ENCODE measurements at places on chromosomes 7 and 10.

DNA sequence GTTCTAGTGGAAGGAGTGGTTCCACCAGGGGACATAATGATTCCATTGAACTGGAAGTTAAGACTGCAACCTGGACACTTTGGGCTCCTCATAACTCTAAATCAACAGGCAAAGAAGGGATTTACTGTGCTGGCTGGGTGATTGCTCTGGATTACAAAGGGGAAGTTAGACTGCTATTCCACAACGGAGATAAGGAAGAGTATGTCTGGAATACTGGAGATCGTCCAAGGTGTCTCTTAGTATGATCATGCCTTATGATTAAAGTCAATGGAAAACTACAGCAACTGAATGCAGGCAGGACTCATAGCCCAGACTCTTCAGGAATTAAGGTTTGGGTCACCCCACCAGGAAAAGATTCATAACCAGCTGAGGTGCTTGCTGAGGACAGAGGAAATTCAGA, 310.6 kb upstream of the MGMT start:
- DNase-seq: no peak

DNA sequence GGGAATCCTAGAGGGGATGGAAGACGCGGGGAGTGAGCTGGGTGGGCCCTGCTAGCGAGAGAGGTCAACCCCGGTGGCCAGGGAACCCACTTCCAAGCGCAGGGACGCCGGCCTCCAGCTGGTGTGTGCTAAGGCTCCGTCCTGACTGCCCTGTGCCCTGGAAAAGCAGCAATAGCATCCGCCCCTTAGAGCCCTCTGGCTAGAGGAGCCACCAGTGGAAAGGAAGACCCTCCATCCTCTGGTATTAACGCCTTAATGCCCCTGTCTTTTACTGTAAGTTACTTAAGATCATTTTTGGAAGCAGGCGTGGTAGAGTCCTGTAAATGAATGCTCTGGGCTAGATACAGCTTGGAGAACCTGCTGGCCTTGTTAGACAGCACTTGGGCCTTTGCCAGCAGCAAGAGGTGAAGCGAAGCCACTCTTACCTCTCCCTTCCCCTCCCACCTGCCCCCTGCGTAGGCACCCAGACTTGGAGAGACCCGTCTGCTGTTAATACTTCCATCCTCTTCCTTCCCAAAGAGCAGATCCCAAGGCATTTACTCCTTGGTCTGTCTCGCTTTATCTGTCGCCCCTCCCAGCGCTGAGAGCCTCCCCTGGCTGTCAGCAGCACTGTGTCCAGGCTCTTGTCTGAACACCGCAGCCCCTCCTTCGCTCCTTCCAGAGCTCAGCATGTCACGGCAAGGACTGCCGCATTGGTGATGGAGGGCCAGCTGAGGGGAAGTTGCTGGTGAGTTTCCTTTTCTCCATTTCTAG, 4.6 kb downstream of the REPIN1 start:
- DNase-seq: no peak

DNA sequence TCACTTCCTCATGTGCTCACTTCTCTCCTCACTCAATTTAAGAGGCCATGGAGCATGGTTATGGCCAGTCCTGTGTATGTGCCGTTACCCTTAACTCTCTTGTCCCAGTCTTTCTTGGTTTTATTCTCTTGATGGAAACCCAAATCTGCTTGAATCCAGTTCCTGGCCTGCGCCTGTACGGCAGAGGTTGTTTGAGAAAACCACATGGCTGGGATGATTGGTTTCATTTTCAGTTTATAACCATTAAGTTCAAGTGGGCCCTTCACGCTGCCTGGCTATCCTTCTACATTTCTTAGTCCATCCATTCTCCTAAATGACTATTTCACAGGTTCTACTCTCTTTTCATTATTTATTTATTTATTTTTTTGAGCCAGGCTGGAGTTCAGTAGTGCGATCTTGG, 1.6 kb upstream of the ZNF239 start:
- DNase-seq: no peak

GRCh38 chr7:152522571-152523067, 86.8 kb upstream of the KMT2C start:
- peak; percentile 94 for DNase-seq

DNA sequence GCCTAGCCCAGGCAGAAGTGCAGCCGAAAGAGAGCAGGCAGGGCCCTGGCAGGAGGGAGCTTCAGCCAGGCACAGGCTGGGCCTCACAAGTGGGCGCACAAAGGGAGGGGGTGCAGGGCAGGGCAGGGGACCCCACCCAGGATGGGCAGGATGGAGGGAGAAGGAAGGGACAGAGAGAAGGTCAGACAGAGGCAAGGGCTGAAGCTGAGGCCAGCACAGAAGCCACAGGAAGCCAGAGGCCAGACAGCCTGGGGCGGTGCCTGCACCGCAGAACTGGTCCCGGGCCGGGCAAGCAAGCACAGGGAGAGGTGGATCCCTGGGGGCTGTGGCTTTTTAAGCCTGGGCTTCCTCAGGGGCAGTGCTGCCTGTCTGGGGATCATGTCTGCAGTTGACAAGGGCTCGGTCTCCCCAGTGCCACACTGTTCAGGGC, 16.7 kb downstream of the NOS3 start:
- no peak for DNase-seq

DNA sequence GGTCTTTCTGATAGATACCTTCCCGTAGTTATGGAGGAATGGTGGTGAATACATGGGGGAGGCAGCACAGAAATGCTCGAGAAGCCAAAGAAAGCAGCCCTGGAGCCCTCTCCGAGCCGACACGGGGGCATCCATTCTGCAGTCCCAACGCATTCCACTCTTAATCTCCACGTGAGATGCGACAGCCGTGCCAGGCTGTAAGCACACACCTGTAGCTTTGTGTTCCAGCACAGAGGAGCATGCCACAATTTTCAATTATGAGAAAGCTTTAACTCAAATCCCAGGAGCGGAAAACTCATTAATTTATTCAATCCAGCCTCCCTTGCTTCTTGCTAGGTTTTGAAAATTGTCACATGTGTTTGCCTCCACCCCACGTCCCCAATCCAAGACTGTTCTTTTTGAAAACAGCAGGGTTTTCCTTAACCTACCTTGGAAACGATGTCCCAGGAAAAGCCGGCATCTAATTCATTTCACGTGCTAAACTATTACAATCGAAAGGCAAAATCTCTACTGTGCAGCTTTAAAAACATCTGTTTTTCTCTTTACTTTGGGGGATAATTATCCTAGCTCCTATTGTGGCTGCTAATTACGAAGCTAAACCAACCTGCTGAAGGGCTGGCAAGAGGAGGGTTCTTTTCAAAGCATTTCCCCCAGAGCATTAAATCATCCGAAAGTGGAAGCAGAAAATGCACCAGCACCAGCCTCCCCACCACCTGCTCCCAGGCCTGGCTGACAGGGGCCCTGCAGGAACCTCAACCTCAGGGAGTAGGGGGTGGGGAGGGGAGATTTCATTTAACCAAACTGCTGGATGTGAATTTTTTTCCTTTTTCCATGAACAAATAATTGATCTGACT, 56.0 kb upstream of the CHST15 start:
- DNase-seq: peak; percentile 41

- DNase-seq: no peak
Measured at GRCh38 chr10:58356756-58357155, 21.9 kb downstream of the UBE2D1 start.
